ENCODE measurements at places on chromosomes 12 and 14. TPM values are rescaled to one million over a fixed set of nuclear protein-coding genes. Genes with fewer than 3 reads are reported as not detected.

DNA sequence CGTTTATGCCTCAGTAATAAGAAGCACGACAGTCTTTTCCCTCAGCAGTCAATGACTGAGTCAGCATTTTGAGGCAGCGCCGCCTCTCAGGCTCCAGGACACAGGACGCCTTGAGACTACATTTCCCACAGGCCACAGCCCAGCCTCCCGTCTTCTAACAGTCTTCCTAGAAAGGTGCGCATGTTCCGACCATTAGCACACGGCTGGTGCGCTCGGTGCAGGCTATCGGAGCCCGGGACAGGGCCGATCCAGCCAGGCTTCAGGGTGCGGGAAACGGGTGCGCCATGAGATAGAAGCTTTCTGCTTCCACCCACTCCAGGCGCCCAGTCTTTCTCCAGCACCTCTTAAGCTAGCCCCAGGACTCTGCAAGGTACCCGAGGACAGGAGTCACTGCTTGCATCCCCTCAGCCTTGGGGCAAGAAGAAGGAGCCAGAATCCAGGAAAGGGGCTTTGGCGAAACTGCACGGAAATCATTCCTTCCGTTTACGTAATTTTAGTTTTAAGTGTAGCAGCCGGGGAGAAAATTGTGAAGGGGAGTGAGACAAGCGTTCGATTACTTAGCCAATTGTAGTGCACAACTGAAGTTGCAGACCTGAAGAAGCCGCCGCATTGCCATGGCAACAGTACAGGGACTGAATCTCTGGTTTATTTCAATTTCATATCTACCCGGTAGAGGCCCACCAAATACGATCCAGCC lies 54.0 kb downstream of the ZNF641 start:
- DNase-seq, result no peak
- peaks cover 16% of the 10 kb centered on the region for H3K27me3 ChIP-seq
- peaks cover 10% of the 10 kb centered on the region for H3K4me1 ChIP-seq
- no peak overlapping the region for H3K27ac ChIP-seq

DNA sequence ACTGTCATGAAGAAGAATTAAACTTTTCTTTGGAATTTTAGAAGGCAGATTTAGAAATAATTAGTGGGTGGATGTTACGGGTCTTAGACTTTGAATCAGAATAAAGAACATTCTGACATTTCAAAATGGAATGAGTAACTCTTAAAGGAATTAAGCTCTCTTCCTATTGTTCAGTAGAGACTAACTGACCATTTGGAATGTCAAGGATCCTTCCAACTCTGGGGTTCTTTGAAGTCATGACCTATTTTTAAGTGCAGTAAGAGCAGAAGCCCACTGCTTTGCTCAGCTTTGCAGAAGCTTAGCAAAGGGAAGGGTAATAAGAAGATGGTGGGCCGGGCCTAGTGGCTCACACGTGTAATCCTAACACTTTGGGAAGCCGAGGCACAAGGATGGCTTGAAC lies 4.0 kb downstream of the CHURC1 start:
- peaks cover 45% of the 10 kb centered on the region for H3K36me3 ChIP-seq
- no peak overlapping the region for H3K4me3 ChIP-seq
- H3K27me3 ChIP-seq, result no peaks in the 10 kb centered on the region
- no peak for DNase-seq
- H3K4me1 ChIP-seq, result peaks cover 60% of the 10 kb centered on the region

DNA sequence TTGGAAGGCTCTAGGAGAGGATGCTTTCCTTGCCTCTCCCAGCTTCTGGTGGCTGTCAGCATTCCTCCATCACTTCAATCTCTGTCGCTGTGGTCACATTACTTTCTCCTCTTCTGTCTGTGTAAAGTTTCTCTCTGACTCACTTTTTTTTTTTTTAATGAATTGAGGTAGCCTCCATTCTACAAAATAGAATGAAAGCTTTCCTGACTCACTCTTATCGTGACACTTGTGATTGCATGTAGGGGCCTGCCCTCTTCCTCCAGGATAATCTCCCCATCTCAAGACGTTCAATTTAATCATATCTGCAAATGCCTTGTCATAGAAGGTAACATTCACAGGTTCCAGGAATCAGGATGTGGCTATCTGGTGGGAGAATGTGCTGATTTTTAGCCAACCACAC lies 153.5 kb upstream of the HMGA2 start:
- H3K36me3 ChIP-seq, result no peaks in the 10 kb centered on the region
- H3K27me3 ChIP-seq, result peaks cover 4% of the 10 kb centered on the region
- no peak overlapping the region for H3K4me3 ChIP-seq
- DNase-seq, result no peak
- no peak overlapping the region for H3K27ac ChIP-seq

DNA sequence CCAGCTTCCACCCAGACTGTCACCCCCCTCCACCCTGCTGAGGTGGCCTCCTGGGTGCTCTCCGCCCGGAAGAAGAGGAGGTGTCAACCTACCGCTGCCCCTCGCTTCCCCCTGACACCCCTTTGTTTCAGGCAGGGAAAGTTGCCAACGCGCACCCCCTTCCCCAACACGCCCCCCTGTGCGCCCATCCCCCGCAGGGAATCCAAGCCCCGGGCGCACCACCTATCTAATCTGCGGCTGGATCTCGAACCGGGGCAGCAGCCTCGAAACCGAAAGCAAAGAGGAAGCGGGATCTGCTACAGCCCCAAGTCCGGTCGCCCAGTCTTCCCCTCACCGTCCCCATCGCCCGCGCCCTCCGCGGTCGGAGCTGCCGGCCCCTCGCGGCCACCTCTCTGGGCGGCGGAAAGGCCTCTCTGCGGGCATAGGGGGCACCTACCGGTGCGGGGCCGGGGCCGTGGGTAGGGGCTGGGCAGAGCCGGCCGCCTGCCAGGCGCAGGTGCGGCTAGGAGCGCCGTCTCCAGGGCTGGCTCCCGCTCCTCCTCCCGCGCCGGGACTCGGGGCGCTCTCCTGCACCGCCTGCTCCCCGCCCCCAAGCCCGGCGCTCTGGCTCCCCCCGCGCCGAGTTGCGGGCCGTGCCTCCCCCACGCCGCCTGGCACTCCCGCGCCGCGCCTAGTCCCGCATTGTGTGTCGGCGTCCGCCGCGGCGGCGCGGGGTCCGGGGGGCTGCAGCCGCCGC lies 18.3 kb upstream of the PLEKHH1 start:
- no peaks in the 10 kb centered on the region for H3K36me3 ChIP-seq
- DNase-seq, result peak; percentile 53
- H3K4me3 ChIP-seq, result peak overlapping the region; percentile 88
- peak overlapping the region; percentile 85 for H3K27ac ChIP-seq
- no peaks in the 10 kb centered on the region for H3K27me3 ChIP-seq

- no peaks in the 10 kb centered on the region for H3K36me3 ChIP-seq
- H3K4me1 ChIP-seq, result no peaks in the 10 kb centered on the region
- no peak overlapping the region for H3K27ac ChIP-seq
- DNase-seq, result no peak
Measured at GRCh38 chr12:5305886-5306545, 125.9 kb upstream of the NTF3 start.

DNA sequence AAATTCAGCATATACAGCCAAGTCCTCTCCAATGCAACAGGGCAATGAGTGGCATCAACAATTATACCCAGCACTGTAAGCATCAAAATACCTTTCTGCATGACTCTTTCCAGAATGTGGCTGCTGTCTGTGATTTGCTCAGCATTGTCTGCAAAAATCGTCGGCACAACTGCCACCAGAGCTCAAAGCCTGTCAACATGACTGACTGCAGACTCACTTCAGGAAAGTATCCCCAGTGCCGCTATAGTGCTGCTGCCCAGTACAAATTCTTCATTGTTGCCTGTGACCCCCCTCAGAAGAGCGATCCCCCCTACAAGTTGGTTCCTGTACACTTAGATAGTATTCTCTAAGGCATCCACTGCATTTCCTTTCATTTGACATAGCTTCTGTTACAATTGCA lies 735 bp downstream of the RNASE6 start:
- H3K4me1 ChIP-seq, result peaks cover 63% of the 10 kb centered on the region
- peak overlapping the region; percentile 86 for H3K4me3 ChIP-seq
- no peaks in the 10 kb centered on the region for H3K27me3 ChIP-seq
- DNase-seq, result no peak
- H3K27ac ChIP-seq, result peak overlapping the region; percentile 98

DNA sequence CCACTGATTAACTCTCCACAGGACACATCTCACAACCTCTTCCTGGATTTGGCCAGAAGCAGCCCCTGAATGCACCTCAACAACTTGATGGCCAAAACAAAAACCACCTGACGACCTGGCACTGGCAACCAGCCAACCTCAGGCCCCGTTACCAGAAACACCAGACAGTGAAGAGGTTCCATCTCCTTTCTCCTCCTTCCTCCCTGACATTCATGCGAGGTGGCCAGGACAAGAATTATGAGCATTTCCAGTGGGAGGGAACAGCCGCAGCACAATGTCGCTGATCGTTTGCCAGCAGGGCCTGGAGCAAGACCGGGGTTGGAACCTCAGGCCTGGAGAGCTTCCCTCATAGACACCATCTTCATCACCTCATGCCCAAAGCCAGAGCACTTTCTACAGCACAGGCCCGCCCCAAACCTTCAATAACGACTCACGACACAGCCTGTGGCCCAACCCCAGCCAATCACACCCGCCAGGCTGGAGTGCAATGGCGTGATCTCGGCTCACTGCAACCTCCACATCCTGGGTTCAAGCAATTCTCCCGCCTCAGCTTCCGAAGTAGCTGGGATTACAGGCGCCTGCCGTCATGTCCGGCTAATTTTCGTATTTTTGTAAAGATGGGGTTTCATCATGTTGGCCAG lies 48.7 kb downstream of the CCDC88C start:
- H3K4me3 ChIP-seq, result no peak overlapping the region
- no peaks in the 10 kb centered on the region for H3K27me3 ChIP-seq
- peaks cover 94% of the 10 kb centered on the region for H3K4me1 ChIP-seq
- H3K27ac ChIP-seq, result peak overlapping the region; percentile 85
- DNase-seq, result no peak
- H3K36me3 ChIP-seq, result peaks cover 3% of the 10 kb centered on the region

Gene DNAJC22
- not detected for total RNA-seq

Gene CSRP2
- total RNA-seq, result 1.6 TPM

Gene MANSC4
- not detected for total RNA-seq

Gene ACYP1
- total RNA-seq, result 21.6 TPM

Gene NEDD8
- 129 TPM for total RNA-seq

All from activated B cell treated with CpG ODN at 0.5 μM for 24 hours (primary cell).